ENCODE measurements at places on chromosomes 7 and 10.

GRCh38 chr7:75737856-75738603, 711 bp downstream of the HIP1 start:
- no peak for DNase-seq

DNA sequence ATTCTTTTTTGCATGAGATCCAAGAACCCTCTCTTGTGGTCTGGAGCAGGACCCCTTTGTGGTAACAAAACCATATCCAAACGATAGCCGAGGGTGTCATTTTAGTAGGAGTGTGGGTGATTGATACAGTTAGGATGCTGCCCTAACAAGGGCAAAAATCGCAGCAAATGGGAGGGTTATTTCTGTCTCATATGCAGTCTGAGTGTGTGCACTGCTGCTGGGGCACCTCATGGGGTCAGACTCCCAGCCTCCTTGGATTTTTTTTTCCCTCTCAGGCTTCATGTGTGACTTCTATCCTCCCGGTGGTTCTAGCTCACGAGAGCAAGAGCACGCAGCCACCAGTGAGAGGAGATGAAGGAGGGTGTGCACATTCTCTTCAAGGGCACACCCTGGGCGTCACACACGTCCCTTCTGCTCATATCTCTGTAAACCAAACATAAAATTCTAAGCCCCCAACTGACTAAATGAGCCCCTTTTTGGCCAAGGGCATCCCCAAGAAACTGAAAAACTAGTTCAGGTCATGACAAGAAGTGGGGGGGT, 28.6 kb upstream of the IL15RA start:
- no peak for DNase-seq

GRCh38 chr10:25016376-25017153, at the start of gene THNSL1:
Gene THNSL1 (plus strand): TSS chr10:25016612. CDS start chr10:25023224, 6,612 bp downstream.
- DNase-seq: peak; percentile 98

DNA sequence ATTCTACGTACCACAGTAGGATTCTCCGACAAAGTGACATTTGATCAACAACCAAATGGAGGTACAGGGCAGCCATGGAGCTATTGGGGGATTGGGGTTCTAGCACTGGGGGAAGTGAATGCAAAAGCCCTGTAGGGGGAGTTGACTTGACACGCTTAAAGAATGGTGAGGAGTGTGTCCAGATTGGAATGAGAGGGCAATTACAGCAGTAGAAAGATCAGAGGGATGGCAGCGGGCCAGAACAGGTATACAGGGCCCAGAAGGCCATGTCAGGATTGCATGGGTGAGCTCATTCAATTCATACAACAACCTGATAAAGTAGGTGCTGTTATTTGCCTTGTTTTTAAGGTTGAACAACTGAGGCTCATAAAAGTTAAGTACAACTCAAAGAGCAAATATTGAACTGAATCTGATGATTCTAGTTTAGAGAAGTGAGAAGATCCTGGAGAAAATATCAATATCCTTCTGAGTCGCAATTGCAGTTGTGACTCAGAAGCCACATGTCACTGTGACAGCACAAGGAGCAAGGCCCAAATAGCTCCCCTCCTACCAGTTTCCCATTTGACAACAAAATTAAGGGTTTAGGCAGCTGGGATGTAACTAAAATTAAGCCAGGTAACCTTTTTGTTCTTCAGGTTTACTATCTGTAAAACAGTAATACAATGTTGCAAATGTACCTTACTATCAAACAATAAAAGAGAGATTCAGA, 28.0 kb upstream of the CTTNBP2 start:
- no peak for DNase-seq

- peak; percentile 73 for DNase-seq
These were observed 252.8 kb downstream of the DPP6 start for GRCh38 chr7:154304740-154305700.

- DNase-seq: no peak
These were observed 205.4 kb upstream of the SH2B2 start for GRCh38 chr7:102081244-102081627.

- no peak for DNase-seq
These were observed 128.4 kb downstream of the DGKI start for GRCh38 chr7:137718355-137718754.

- no peak for DNase-seq
These were observed 20.2 kb upstream of the SEC61A2 start for GRCh38 chr10:12109286-12109685.

- no peak for DNase-seq
These were observed 634.8 kb downstream of the TYW1 start for GRCh38 chr7:67631476-67631875.

DNA sequence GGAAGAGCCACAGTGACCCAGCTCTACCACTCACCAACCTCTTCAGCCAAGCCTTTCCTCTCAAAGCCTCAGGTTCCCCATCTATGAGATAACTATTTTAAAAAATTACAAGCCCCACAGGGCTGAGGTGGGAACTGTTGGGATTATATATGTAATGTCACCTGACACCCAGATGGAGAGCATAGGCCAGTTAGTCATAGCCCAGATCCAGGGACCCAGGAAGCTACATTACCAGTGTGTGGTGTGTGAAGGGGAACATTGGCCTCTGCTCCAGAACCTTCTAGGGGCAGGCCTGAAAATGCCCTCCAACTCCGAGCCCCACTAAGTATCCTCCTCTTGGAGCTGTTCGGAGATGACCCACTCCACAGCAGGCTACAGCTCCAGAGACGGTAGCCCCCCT, 162.4 kb downstream of the NRF1 start:
- DNase-seq: no peak

- no peak for DNase-seq
These were observed 1008.6 kb downstream of the NRG3 start for GRCh38 chr10:82883603-82884002.

GRCh38 chr10:61825001-61825400, 76.5 kb upstream of the ARID5B start:
- DNase-seq: no peak

DNA sequence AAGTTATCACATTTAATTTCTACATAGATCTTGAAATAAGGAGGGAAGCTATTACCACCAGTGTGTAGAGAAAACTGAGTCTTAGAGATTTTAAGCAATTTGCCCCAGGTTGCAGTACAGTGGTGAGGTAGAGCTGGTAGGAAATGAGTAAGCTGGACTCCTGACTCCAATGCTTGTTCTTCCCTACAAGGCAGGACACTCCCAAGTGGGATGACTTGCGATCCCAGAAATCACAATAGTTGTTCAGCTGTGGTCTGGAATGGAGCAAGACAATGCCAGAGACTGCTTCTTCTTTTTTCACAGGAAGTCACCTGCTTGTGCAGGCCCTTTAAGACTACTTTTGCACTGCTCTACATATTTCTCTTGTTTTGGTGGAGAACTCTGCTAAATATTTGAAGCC, 327.2 kb upstream of the BMPER start:
- no peak for DNase-seq

- no peak for DNase-seq
These were observed 43.3 kb downstream of the MEOX2 start for GRCh38 chr7:15643000-15643705.

- DNase-seq: no peak
These were observed 258.0 kb upstream of the SEMA3A start for GRCh38 chr7:84452618-84453017.

GRCh38 chr7:69429911-69430383, 168.3 kb upstream of the AUTS2 start:
- DNase-seq: no peak

GRCh38 chr10:11884706-11885423, 61.7 kb downstream of the PROSER2 start:
- DNase-seq: no peak

- DNase-seq: no peak
These were observed 43.5 kb downstream of the PRKG1 start for GRCh38 chr10:51117794-51118193.

DNA sequence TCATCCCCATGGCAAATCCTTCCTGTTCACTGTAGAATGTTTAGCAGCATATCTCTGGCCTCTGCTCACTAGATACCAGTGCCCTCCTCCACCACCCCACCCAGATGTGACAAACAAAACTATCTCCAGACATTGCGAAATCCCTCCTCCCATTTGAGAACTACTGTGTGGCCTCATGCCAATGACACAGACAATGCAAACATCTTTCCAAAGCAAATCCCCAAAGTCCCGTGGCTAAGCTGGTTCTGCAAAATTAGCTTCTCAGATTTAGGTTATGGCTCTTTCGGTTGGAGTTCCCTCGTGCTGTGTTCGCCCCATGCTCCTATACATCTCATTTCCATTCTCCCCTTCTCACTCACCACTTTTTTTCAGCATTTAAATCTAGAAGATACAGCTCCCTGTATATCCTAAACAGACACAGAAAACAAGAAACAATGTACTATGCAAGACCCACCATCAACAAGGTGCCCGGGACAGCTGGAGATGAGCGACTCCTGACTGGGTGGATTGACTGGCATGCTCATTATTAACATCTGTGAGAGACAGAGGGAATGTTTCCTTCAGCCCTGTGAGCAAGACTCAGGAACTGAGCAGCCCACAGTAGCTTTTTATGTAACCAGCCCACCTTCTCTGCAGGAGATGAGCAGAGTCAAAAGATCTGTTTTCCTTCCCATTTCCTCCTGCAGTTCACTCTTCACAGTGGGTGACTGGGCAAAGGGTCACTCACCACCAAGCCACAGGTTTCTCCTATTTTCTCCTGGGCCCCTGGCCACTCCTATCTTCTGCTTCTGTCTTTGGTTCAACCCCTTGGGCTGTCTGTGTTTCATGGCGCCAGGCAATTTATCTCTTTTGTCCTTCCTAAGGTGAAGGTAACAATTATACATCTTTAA, 225.7 kb upstream of the AOAH start:
- no peak for DNase-seq

DNA sequence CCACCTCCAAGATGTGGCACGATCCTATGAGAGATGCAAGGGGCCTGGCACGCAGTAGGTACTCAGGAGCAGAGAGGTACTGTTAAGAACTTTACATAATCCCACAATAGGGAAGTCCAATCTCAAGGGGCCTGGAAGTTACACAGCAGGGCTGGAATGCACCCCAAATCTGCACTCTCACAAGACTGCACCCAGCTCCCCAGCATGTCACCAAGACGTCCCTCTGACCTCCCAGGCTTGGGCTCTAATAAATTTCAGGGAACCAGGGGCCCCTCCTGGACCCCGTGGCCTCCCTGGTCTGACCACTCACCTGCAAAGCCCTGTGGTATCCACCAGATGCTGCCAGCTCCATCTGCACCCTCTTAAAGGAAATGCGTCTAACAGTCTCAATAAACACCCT, 94.9 kb downstream of the OAT start:
- DNase-seq: no peak

DNA sequence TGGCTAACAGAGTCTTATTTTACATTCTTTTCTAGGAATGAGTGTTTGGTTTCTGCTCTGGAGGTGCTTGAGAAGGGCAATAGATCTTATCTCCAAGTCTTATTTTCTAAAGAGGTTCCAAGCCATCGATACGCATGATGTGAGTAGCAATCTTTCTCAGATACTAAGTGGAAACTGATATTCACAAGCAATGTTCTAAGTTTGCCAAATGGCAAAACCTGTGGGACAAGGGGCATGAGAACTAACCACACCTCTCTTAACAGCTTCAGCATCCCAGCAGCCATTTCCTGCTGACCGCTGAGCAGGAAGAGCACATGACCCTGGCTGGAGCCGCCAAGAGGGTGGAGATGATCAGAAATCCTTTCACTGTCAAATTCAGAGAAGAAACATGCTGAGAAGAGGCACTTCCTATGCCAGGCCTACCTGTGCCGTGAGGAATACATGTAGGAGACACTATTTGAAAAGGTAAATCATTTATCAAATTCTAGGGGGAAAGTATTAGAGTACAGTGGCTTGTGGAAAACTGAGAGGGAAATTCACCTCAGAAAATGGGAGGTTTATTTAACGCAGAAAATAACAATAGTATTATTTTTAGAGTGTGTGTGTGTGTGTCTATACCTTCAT, 35.2 kb downstream of the CCDC71L start:
- no peak for DNase-seq

- no peak for DNase-seq
These were observed 4.4 kb upstream of the IRF5 start for GRCh38 chr7:128933180-128933891.

- no peak for DNase-seq
These were observed 4.3 kb upstream of the AKR1C3 start for GRCh38 chr10:5089865-5090264.

All from SK-N-DZ (cell line).